ENCODE measurements at places on chromosomes 12 and 14.

- DNase-seq = peak; percentile 58
Measured at GRCh38 chr12:46383654-46384450, 11.3 kb upstream of the SLC38A2 start.

- DNase-seq = no peak
Measured at GRCh38 chr12:124709722-124710687, 142.6 kb upstream of the NCOR2 start.

GRCh38 chr12:18171571-18171970 is 81.6 kb upstream of the RERGL start:
- no peak for DNase-seq

DNA sequence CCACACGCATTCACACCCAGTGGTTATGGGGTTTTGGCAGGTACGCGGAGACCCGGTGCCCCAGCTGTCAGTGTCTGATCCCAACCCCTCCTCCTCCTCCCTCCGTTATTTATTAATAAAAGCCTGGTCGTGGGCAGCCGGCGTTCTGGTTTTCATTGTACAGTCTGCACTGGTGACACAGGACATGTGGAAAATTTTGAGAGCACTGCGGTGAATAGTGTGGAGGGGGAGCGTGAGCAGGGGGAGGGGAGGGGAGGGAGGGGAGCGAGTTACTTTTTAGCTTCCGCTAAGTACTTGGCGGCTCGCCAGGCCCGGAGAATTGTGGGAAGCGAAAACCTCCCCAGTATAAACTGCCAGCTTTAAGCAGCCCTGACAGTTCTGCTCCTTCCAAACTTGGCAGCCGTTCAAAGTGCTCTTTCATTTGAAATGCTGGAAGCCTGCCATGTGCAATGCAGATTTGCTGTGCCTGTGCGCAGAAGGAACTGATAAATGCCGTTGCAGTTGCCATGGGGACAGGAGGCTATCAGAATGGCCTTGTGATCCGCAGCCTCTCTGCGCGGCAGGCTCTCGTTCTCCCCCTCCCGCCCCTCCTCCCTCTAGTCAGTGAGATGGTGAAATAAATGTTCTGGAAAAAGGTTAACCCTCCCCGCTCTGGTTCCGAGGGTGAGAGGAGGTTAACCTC is 11.7 kb upstream of the IRF2BPL start:
- peak; percentile 97 for DNase-seq

DNA sequence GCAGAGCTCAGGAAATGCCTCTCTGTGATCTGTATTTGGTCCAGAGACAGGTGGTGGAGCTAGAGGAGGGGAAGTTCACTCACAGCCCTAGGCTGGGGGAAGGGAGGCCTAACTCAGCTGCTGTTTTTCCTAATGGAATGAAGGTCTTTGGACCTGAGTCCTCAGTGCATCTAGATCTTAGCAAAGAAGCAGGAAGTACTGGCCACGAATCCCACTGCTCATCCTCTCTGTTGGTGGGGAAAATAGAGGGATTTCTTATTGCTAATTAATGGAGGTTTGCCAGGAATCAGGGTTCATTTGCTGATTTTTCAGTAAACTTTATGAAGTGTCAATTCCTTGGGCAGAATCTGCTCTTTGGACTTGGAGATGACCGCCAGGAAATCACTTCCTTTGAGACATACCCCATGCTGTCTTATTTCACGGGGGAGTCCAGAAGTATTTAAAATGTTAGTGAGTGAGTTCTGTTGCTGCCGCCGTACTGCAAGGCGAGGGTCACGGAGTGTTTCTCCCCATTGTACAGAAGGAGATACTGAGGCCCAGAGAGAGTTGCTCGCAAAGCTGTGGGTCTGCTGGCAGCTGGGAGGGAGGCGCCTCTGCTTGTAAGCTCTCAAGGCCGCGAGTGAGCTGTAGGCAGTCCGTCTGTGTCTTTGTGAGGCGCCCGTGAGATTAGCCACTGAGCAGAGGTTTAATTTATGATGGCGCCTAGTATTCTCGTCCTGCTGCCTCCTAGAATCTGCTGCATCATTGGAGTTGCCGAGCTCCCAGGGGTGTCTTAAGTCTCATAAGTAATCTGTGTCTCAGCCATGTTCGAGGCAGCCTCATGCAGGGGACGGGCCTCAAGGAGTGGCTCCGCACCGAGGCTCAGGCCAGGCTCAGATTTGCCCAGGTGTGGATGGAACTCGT is 88.2 kb downstream of the TSPAN9 start:
- no peak for DNase-seq

DNA sequence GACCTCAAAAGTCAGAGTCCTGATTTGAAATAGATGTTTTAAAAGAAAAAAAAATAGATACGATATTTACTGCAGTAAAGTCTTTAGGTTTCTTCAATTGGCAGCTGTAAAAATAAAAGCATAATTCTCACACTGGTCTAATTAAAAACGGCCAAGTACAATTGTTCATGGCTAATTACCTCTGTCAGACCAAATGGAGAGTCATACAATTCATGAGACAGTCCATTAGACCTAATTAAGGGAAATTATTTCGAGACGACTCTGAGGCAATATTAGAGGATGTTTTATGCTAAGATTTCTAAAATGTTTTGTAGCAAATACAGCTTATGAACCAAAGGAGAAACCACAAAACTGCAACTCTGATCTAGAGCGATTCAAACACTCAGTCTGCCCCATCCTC is 131.3 kb downstream of the PHLDA1 start:
- no peak for DNase-seq

GRCh38 chr14:65502676-65503124 is 90.2 kb downstream of the FUT8 start:
- no peak for DNase-seq

- DNase-seq = no peak
Measured at GRCh38 chr12:2068653-2069052, 15.9 kb downstream of the CACNA1C start.

DNA sequence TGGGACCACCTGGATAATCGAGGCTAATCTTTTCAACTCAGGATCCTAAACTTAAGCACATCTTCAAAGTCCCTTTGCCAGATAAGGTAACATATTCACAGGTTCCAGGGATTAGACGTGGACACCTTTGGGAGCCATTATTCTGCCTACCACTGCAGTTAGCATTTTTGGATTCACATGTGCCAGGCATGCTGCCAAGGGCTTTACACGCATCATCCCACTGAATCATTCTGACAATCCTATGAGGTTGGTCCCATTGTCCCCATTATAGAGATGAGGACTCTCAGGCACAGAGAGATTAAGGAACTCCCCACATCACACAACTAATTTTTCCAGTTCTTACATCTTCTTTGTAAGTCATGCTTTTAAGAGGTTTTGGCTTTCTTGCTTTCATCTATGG is 34.5 kb downstream of the RTN1 start:
- no peak for DNase-seq

- no peak for DNase-seq
Measured at GRCh38 chr12:102848832-102849231, 68.2 kb downstream of the PAH start.

Data from activated gamma-delta T cell treated with Interleukin-2 at 50 U/mL for 16 hours (primary cell).